ENCODE measurements at places on chromosomes 11 and 22. TPM values are rescaled to one million over a fixed set of nuclear protein-coding genes. Genes with fewer than 3 reads are reported as not detected.

DNA sequence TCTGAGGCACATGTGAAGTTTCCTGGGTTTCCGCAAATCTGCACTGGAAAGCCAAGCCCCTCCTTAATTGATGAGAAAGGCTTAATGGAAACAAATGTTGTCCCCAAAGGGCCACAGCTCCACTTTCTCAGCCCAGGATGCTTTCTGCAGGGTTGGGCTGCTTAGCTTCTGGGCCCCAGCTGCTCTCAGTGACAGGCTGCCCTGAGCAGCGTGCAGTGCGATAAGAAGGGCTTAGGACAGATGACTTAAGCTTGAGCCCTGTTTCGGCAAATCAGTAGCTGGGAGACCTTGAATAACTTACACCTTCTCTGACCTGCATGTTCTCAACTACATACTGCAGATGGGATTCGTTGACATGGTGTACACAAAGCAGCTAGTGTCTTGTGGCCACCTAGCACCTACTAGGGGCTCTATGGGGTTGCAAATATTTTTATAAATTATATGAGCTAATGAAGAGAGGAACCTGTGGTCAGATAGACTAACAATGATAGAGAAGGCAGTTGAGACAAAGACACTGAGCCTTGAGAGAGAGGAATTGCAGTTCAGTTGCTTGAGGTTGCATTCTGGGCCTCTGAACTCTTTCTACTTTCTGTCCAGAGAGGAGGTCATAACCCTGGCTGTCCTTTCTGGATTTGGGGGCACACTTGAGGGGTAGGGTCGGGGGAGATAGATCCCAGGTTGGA lies 11.5 kb downstream of the STX3 start:
- no peak for DNase-seq

GRCh38 chr22:24010018-24010391 lies 1.1 kb upstream of the CABIN1 start:
- DNase-seq = no peak

GRCh38 chr11:77206264-77207018 lies 78.4 kb downstream of the MYO7A start:
- DNase-seq = no peak

GRCh38 chr11:120666121-120666639 lies 154.6 kb downstream of the GRIK4 start:
- DNase-seq = no peak

DNA sequence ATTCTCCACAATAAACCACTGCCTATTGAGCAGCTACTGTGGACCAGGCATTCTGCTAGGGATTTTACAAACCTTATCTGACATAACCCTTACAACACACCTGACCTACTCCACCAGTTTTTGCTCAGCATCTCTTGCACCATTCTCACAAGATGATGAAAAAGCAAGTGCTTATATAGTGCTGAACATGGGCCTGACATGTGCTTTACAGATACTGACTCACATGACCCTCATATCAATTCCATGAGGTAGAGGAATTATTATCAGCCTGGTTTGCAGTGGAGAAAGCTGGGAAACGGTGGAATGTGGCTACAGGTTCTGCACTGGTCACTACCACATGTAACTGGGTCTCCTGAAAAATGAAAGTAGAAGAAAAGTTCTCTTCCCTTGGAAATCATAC lies 37.5 kb upstream of the PANX1 start:
- DNase-seq = no peak

GRCh38 chr22:46219636-46220035 lies 30.5 kb downstream of the CDPF1 start:
- no peak for DNase-seq

HTR3A gene
- not detected for total RNA-seq

CYB561A3 gene
- 27.1 TPM for total RNA-seq

SAMM50 gene
- 104 TPM for total RNA-seq
